ENCODE measurements at places on chromosomes 2 and 18.

GRCh38 chr2:132667706-132668105, 2.3 kb downstream of the LYPD1 start:
- DNase-seq: no peak

DNA sequence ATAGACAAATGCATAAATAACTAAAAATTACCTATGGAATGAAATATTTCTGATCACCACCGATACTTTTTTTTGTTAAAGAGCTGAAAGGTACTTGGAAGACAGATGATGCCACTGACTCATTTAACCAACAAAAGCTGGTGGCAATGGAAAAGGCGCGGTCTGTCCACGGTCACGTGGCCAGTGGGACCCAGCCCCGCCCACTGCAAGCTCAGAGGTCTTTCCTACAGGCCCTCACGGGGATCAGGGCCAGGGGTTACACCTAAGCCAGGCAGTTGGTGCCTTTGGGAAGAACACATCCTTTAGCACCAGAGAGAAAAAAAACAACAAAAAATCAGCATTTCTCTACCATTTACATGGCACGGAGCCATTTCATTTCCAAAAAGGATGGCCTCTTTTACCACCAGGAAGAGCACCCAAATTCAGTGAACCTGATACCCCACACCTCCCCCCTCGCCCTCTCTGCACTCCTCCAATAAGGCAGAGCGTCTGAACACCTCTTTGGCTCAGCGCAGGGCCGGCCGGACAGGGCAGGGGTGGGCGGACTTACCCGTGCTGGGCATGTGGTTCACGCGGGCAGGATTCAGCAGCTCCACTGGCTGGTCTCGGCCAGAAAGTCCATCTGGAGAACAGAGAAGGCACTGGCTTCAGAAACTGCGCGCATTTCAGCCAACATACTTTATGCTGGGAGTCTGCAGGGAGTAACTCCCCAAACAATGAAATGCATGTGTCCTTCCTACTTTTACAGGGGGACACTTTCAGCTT, 164.6 kb downstream of the HDAC4 start:
- DNase-seq: no peak

DNA sequence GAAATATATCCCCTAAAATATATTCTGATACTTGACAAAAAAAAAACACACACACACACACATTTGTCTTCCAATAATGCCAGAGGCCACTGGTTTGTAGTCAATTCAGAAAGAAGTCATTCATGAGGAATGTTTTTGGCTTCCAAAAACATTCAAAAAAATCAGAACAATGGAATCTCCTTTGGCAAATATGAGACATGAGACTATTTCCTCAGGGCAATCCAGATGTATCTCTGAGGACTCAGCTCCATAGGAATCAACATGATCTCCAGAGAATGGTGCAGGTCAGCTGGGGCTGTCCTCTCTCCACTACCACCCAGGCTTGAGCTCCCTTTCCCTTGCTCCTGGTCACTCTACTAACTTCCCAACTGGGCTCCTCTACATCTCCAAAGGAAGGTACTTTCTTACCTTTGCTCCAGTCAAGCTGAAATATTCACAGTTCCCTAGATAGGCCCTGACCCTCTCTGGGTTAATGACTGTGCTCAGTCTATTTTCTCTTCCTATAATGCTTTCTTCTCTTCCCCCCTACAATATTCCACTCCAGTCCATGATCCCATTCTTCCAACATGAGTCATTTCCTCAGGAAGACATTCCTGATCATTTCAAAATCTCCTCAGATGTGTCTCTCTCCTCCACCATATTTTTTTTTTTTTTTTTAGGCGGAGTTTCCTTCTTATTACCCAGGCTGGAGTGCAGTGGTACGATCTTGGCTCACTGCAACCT, 145.3 kb downstream of the C1D start:
- DNase-seq: no peak

GRCh38 chr18:55370936-55371335, 217.1 kb downstream of the TCF4 start:
- no peak for DNase-seq

DNA sequence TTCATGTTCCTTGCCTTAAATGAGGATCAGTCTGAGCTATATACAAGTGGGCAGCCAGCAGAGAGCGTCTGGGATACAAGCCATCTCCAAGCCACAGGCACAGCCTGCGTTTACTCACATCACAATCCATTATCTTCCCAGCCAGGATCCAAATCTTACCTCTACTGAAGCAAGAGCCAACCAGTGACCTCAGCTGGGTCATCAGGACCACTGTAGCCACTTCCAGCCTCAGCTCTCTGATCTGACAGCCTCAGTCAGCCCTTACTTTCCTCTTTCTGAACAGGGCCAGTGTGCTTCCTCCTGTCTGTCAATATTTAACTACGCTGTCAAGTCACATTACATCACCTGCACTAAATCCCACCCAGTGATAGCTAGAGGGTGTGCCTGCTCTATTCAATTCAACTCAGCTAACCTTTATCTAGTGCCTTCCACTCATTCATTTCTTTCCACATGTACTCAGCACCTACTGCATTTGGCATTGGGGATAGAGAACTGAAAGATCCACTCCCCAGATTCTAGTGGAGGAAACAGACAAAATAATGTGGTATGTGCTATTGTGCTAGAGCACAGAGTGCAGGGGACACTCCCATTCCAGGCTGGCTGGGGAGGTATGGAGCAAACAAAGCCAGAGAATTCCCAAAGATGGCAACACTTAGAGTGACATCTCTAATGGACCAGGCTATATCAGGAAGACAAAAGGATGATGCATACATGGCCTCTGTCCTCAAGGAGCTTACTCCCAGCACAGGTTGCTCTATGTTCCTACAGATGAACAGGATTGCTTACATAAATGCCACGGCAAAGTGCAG, 146.5 kb downstream of the NCKAP5 start:
- no peak for DNase-seq

- no peak for DNase-seq
Measured at GRCh38 chr18:76465630-76466409, 29.2 kb downstream of the ZNF516 start.

DNA sequence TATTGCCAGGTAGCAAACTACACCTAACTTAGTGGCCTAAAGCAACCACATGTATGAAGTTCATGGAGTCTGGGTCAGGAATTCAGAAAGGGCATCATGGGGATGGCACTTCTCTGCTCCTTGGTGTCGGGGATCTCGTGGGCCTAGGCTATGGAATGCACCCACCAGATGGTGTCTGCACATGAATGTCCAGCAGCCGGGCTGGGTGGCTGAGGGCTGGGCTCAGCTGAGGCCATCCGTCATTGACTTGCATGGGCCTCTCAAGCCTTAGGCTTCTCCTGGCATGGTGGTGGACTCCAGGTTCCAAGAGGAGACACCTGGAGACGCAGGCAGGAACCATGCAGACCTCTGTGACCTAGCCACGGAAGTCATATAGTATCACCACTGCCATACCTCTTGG, 26.0 kb upstream of the RPL31 start:
- no peak for DNase-seq

- DNase-seq: no peak
Measured at GRCh38 chr18:45688113-45688512, 35.9 kb upstream of the SLC14A1 start.

DNA sequence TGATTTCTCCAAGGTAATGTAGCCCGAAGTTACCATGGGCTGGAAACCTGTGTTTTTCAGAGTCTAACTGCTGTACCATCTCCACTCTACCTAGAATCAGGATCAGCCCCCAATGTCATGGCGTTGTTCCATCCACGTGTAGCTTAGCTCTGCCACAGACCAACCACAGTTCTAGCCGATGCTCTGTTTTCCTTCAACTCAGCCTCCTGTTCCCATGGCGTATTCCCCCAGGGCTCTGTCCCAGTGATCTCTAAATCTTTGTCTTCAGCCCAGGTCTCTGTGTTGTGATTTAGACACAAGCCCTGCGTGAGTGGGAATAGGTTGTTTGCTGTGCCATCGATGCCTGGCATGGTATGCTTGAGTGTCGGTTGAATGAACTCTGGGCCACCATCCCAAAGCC, 53.4 kb downstream of the LPIN1 start:
- no peak for DNase-seq

DNA sequence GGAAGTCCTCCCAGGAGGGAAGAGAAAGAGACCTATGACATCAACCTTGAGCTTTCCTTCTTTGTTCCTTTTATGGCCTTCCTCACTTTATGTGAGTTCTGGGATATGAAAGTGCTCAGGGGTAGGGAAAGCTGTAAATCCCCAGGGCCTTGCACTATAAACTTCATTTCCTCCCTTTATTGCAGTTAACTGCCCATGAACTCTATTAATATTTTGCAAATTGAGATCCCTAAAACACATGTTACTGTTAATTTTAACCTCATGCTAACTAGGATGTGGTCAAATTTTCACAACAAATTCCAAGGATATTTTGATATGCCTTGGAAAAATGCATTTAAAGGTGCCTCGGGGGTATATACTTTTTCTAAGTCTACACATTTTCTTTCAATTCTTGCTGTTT, 359.9 kb downstream of the OSR1 start:
- no peak for DNase-seq

DNA sequence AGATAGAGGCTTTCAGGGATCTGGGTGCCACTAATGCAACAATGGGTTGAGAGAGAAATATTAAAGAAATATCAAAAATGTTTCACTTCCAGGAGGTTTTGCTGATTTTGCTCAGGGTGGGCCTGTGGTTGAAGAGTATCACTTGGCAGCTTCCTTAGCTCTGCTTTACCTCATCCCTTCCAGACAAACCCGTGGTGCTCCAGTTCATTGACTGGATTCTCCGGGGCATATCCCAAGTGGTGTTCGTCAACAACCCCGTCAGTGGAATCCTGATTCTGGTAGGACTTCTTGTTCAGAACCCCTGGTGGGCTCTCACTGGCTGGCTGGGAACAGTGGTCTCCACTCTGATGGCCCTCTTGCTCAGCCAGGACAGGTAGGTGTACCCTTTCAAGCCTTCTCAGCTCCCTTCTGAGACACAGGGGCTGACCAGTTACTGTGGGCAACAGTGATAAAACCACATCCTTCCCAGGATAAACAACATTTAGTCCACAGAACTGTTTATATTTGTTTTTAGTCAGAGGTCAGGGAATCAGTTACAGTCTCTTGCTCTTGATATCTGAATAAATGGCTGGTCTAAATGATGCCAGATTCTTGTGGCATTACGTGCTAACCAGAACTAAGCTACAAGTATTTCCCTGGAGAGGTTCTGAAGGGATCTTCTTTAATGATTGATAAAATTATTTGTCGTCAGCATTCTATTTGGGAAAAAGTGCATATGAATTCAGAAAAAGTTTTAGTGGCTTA, 7.0 kb downstream of the SLC14A1 start:
- no peak for DNase-seq

DNA sequence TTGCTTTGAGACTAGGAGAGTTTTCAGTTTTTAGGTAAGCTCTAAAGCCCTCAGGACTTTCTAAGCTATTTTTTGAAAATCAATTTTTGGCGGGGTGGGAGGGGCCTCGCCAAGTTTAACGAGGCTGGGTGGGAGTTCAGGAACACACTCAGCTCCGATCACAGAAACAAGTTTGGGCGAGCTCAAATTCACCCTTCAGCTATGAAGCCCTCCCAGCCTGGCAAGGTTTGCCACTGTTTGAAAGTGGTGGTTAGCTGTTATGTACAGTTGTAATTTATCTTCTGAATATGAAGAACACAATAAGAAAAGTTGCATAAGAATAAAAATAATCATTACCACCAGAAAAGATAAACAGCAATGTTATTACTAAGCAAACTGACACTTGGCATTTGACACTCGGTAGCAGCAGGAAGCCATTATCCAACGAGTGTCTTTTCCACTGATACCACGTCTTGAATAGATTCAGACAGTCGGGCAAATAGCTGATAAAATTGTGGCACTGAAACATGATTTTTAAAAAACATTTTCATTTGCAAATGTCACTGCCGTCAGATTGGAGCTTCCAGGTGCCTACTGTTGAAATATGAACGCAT, 59.8 kb downstream of the KCTD1 start:
- DNase-seq: peak; percentile 61

DNA sequence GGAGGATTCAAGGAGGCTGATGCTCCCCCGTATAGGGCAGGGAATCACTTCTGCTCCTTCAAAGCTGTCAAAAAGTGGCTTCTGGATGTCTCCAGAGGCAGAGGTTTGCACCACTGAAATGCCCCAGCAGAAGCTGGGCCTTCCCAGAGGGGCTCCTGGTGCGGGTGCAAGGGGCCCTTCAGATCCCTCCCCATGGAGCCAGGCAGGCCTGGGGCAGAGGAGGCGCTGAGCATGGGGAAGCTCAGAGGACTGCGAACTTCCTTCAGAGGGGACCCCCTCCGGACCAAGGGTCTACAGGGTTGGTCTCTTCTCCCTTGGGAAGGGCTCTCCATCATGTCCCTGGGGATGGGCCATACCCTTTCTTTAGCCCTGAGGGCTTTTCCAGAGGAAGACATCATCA, 341.2 kb downstream of the DYSF start:
- no peak for DNase-seq

- no peak for DNase-seq
Measured at GRCh38 chr2:197677056-197677455, 1.7 kb upstream of the RFTN2 start.

DNA sequence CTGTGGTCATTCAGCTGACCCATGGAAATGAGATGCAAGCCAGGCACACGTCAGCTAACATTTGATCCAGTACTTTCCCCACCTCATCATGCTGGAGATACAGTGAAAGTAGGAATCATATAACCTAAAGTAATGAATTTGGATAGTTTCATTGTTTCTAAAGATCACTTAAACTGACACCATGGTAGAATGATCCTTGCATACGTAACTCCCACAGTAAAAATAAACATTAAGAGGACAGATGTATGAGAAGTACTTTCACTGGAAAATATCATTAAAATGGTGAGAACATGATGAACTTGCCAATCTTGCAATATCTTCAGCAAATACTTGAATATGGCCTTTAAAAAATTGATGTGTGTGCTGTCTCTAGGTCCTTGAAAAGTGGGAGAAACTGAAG, 85.4 kb downstream of the MAIP1 start:
- no peak for DNase-seq

- no peak for DNase-seq
Measured at GRCh38 chr2:9753665-9754531, 89.4 kb upstream of the TAF1B start.

- DNase-seq: no peak
Measured at GRCh38 chr2:188551671-188552070, 260.0 kb downstream of the GULP1 start.

DNA sequence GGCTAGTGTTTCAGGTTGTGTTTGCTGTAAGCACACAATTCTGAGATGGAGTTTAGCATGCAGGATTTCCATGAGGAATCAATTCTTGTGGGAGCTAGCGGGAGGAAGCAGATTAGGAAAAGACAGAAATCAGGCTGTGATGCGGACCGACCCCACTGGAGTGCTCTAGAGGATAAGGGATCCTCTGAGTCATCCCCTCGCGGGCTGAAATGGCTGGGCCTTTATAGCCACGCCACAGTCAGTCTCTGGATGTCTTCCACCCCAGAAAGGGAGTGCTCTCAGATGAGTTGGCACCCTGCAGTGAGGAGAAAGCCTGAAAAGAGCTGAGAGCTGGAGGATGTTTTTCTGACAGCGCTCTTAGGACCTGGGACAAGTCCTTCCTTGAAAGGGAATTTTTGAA, 102.4 kb downstream of the GALNT3 start:
- DNase-seq: no peak

Measured in NCI-H2081 treated with DMSO at 0.1 percent for 48 hours (cell line).